Panc1 (cell line): ENCODE measurements at places on chromosomes 13 and 19. TPM values are rescaled to one million over a fixed set of nuclear protein-coding genes. Genes with fewer than 3 reads are reported as not detected.

CCL25 gene
- total RNA-seq: not detected

GRCh38 chr19:18388100-18388959, 2.4 kb downstream of the GDF15 start:
- DNase-seq: no peak

DNA sequence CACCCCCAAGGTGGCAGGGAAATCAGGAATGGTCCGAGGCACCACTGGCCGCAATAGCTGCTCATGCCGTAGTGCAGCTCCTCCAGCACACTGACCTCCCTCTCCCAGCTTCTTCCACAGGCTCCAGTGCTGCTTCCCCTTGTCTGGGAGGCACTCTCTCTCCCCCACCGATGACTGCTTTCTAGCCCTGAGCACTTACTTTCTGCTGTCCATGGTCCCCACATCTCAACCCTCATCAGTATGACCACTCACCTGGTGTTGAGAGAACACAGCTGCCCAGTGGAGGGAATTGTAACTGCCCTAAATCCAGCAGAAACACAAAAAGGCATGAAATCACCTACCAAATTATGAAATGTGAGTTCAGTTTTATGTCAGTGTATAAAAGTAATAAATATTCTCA, 28.9 kb upstream of the TPP2 start:
- DNase-seq: no peak

DNA sequence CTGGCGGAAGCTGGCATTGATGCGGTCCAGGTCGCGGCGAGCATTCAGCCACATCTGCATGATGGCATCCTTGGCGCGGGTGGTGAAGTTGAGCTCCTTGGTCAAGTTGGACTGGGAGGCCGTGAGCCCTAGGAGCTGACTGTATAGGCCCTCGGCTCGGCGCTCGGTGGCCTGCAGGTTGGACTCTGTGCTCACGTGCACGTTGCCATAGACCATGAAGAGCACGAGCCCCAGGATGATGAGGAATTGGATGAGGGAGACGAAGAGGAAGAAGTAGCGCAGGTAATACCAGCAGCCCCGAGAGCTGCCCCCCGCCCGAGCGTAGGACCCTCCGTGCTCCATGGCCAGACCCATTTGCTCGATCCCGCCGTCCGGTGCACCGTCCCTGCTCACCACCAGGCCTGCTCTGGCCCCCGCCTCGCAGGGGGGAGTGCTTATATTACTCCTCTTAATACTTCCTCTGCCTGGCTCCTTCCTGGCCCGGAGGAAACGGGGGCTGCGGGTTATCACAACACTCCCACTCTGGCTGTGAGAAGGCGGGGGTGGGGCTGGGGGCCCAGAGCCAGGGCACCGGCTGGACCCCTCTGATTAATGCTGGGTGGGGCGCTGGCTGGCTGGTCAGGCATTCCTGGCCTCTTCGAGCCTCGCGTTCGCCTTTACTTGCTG, at the start of gene PLVAP:
TSS of gene PLVAP (minus strand) at position 408 of the 666 bp plus-strand sequence. CDS start at position 354, 54 bp downstream.
- DNase-seq: no peak

- DNase-seq: no peak
These were observed 197.0 kb downstream of the MZT1 start for GRCh38 chr13:72530471-72530870.

DNA sequence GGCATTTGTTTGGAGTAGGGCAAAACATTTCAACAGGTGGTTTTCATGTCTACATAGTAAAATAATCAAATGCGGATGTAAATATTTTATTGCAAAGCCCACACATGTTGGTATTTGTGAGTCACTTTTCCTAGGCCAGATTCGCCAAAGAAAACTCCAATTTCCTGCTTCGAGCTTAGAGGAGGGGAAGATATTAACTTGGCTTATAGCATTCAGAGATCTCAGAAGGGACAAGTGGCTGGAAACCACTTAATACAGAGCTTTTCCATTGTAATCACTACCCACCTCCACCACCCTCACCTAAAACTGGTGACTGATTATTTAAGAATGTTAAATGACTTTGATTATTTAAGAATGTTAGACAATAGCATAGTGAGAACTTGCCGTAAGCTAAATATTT, 530.6 kb upstream of the SPRY2 start:
- no peak for DNase-seq

- DNase-seq: no peak
These were observed 33.7 kb upstream of the TPM4 start for GRCh38 chr19:16042533-16043085.

GRCh38 chr13:62910541-62911060, 1495.0 kb upstream of the PCDH20 start:
- DNase-seq: no peak

- no peak for DNase-seq
These were observed 8.5 kb downstream of the UBA2 start for GRCh38 chr19:34436716-34437115.

DNA sequence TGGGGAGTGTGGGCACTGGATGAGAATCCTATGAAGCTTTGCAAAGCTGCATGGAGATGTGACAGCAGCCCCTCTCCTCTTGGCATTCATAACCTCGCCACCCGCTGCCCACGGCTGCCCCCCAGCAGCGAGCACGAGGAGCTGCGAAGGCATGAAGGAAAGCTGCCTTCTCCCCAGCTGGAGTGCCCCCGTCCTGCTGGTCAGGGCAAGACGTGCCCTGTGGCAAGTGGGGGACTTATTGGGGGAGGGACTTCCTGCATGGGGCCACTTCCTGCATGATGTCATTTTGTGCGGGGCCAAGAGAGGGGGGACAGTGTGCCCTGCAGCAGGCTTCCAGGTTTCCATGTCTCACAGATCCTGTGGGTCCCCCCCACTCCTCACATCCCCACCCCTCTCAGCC, 85.9 kb downstream of the TSHZ3 start:
- no peak for DNase-seq

- DNase-seq: no peak
These were observed 504.3 kb downstream of the COG6 start for GRCh38 chr13:40159736-40160135.

DNA sequence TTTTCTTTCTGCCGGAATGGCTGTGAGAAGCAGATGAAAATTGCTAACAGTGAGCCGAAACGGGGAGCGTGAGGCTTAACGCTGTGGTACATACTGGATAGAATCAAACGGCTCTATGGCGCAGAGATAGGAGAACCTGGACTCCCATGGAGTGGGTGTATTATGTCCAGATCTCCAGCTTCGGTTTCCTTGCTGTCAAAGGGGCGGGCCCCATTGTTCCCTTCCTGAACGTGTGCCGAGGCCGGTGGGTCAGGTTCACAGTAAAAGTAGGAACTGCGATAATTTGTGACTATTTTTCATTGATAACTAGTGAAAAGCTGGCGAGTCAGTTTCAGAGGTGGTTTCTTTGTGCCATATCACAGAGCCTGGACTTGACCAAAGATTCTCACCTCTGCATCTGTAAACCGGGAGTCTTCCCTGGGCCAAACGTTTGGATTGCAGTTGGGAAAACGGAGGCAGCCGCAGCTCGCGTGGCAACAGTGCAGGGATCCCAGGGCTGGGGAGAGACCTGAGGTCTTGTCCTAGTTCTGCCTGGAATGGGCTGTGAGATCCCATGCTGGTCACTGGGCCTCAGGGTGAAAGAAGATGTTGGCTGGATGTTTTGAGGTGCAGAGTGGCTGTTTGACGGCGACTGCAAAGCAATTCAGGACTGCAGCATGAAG, 752 bp downstream of the RPL18A start:
- DNase-seq: no peak

DNA sequence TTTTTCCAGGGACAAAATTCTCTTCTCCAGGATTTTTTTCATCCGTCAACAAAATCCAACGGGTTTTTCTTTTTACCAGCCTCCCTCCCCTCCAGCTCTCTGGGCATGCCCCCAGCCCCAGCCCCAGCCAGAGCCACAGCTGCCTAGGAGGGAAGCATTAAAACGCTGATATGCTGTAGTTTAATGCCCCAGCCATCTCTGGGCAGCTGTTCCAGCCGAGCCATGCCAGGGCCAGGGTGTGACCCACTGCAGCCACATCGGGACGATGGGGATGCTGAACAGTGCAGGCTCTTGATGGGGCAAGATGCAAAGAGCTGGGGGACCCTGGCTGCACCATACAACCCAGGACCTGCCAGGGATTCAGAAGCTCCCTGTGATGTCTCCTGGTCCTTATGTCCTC, 32.1 kb downstream of the TSHZ3 start:
- DNase-seq: no peak

- DNase-seq: no peak
These were observed 11.8 kb downstream of the PTPRH start for GRCh38 chr19:55197528-55197927.

GRCh38 chr19:18329035-18329376, 6.1 kb upstream of the LSM4 start:
- DNase-seq: no peak

GRCh38 chr13:92966341-92966740, 260.3 kb upstream of the GPC6 start:
- DNase-seq: no peak

GRCh38 chr19:6767081-6767356, 216 bp downstream of the SH2D3A start:
- DNase-seq: no peak

GRCh38 chr19:33501693-33502356, 19.8 kb downstream of the PEPD start:
- no peak for DNase-seq

DNA sequence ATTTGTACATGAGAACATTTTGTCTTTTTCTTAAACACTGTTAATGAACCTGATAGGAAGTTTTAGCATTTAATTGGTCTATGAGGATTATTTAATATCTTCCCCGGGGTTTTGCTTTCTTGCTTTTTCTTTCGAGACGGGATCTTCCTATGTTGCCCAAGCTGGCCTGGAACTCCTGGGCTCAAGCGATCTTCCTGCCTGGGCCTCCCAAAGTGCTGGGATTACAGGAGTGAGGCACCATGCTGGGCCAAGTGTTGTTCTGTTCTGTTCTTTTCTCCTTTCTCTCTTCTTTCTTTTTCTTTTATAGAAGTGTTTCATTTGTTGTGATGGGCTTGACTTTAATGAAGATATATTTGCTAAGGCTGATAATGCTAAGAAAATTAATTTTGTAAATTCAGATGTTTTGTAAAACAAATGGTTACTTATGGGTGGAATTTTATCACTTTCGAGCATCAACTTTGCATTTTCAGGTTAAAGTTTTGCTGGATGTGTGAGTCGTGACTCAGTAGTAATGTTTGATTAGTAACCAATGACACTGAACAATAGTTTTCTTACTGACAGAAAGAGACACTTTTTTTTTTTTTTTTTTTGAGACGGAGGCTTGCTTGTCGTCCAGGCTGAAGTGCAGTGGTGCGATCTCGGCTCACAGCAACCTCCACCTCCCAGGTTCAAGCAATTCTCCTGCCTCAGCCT, 2.2 kb downstream of the PAN3 start:
- DNase-seq: no peak

- no peak for DNase-seq
These were observed 10.3 kb downstream of the MIR17HG start for GRCh38 chr13:91357613-91358386.

DNA sequence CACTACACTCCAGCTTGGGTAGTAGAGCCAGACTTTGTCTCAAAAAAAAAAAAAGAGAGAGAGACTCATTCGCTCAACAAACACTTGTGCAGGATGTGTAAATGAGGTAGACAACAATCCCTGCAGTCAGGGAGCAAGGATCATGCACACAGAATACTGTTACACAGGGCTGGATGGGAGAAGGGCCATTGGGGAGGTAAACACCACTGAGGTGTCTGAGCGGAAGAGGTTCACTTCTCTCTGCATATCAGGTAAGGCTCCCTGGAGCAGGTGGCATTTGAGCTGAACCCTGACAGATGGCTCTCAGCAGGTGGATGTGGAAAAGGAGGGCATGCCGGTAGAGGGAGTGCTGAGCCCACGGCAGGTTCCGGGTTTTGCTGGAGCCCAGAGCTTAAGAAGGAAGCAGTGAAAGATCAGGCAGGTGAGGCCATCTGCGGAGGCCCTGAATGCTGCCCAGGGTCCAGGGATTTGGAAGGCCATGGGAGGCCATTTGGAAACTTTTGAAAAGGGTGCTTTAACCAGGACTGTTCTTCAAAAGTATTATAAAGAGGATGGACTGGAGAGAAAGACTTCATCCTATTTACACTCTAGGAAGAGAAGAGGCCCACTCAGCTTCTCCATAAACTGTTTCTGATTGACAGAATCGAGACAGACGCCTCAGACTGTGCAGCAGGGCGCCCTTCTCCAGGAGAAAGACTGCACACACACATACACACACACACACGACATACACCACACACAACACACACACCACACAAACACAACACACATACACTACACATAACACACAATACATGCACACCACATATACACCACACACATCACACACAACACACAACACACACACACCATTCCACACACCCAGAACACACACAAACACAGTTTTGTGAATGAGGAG, 199.4 kb downstream of the USP12 start:
- no peak for DNase-seq

DNA sequence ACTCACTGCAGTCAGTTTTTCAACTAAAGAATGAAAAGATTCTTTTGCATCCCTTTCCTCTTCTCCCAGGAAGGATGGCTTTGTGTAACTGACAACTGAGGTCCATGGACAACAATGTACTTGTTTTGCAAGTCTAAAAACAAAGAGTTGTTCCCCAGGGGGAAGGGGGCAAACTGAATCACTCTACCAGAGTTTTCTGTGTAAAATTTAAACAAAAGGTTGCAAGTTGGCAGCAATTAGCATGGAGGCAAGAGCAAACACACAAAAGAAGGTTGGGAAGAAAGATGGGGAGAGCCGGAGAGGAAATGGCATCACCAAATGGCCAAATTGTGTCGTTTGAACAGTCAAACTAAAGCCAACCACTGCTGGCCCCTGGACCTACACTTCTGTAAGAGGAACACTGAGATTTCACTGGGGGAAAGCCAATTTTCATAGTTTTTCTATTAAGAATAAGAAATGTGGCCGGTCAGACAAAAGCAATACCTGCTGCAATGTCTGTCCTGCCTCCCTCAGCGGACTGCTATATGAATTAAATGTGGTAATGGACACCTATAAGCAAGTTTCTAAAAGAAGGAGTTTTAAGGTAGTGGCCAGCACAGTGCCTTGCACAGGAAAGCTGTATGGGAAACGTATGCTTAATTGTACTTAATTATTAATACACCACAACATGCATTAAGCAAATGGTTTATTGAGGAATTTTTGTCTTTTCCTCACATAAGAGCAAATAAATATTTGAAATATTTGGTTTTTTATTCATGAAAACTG, 16.1 kb upstream of the SACS start:
- DNase-seq: no peak

GRCh38 chr13:109782823-109783431, 3.5 kb downstream of the IRS2 start:
- DNase-seq: no peak

- no peak for DNase-seq
These were observed 13.4 kb downstream of the TBC1D4 start for GRCh38 chr13:75468602-75469001.

DNA sequence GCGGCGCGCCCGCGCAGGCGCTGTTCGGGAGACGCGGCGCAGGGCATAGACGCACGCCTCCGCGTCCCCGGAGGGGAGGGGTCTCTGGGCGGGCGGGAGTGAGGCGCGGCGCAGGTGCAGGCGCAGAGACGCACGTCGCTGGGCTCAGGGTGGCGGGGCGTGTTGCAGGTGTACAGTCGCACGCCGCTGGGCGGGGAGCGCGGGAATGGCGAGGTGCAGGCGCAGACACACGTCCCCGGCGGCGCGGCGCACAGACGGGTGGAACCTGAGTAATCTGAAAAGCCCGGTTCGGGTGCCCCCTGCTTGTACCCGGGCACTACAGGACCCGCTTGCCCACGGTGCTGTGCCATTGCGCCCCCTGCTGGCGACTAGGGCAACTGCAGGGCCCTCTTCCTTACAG, 44.7 kb downstream of the PLPP2 start:
- no peak for DNase-seq
